ENCODE measurements at places on chromosomes 16 and 17.

DNA sequence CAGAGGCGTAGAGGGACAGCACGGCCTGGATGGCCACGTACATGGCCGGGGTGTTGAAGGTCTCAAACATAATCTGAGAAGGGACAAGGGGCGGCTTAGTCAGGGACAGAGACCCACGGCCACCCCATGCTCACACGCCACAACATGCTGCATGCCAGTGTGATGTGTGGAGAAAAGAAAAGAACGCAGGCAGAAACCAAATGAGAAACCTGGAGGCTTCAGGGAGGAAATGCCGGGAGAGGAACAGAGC, 1.1 kb downstream of the ACTG1 start:
- DNase-seq: no peak

DNA sequence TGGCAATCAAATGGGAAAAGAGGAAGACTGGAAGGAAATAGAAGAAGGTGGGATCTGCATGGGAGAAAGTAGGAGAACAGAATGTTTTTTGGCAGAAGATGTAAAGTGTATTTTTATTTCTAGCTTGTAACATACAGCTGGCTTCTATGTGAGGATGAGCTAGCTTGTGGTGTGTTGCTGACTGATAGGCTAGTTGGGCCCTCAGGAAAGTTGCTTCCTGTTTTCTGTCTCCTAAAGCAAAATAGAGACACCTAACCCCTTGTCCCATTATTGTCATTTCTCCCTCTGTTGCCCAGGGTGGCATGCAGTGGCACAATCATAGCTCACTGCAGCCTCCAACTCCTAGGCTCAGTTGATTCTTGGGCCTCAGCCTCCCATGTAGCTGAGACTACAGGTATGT, 15.9 kb downstream of the TNRC6A start:
- no peak for DNase-seq

DNA sequence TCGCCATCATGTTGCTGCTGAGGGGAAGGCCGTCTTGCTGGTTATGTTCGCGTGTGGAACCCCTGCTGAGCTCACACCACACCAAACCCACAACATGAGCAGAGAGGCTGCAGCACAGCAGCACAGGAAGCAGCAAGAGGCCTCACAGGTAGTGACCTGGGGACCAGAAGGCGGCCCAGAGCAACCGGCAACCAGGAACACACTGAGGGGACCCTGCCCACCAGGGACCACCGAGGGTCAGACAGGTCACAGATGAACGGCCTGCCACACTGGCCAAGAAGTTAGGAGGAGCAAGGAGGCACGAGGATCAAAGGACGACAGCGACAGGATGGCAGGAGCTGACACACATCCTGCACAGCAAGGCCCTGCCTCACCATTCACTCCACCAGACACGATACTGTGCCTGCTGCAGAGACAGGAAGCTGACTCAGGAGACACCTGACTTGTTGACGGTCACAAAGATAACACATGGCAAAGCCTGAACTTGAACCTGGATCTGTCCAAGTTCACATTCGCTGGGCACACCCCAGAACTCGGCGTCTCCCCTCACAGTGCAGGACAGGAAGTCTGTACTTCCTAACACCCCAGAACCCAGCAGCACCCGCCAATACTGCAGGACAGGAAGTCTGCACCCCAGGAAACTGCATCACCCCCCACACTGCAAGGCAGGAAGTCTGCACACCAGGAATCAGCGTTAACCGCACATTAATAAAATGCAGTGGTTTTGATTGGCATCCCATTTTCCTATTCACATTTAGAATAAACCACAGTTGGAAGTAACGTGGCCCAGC, 98.5 kb downstream of the ZNF778 start:
- DNase-seq: peak; percentile 80

DNA sequence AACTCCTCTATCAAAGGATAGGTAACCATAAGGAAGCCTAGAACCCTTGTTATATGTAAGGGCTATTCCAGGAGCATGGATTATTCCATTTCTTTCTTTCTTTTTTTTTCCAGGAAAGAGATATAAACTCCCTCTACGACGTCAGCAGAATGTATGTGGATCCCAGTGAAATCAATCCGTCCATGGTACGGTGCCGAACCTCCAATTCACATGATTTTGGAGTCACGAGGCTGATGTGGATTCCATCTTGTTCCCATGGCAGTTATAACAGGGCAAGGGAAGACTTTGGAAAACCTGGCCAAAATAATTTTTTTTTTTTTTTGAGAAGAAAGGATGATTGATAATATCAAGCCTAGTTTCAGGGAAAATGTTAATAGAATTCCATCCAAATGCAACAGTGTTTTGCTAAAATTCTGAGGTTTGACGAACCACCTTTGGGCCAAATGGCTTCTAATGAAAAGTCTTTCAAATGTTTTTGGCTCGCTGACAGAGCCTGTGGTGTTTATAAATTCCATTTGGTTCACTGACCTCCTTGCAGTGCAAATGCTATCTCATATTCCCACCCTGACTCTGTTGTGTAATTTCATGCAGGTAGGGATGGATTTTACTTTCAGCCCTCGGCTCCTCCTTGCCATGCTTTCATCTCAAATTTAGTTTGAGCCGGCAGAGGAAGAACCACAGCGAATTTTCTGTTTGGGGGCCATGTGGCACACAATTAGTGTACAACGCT, 90.0 kb downstream of the SDR42E1 start:
- DNase-seq: no peak

DNA sequence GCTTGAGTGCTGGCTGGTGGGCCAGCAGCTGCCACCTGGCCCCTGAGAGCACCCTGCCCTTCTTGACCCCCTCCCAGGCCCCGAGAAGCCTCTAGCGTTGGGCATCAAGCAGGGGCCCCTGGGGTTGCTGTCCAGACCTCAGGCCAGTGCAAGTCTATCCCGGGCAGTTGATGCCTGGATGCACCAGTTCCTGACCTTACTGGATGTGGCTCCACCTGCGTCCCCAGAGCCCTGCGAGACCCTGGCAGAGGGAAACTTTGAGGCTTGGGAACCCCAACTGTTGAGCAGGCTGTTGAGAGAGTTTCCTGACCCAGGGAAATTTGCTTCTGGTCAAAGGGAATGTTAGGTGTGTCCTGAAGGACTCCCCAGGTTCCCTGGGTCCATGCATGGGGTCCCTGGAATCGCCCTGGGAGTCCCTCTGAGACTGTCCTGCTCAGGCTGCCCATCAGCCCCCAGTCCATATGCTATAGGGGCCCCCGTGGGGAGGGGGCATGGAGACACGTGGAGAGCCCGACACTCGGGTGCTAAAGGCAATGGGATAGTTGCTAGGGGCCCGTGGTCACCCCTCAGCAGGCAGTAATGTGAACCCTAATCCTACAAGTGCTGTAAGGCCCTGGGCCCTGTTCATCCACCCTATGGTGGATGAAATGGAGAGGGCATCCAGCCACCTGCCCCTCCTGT, 46.4 kb downstream of the RAB11FIP4 start:
- DNase-seq: no peak

GRCh38 chr17:41402161-41402560, 4.8 kb upstream of the KRT31 start:
- DNase-seq: no peak

DNA sequence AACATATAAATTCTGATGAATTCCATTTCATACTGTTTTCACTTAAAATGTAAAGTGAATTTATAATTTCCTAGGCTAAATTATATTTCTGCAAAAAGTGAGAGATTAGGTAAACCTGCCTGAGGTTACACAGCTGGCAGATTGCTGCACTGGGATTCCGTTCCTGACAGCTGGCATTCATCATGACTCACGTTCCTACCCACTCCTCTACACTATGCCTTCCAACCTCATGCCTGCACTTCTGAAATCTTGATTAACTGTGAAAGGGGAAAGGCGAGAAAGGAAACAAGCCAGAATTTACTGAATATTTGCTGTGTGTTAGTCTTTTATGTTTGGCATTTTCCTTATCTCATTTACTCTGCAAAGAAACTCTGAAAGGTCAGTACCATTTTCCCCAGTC, 73.3 kb upstream of the MON1B start:
- no peak for DNase-seq

DNA sequence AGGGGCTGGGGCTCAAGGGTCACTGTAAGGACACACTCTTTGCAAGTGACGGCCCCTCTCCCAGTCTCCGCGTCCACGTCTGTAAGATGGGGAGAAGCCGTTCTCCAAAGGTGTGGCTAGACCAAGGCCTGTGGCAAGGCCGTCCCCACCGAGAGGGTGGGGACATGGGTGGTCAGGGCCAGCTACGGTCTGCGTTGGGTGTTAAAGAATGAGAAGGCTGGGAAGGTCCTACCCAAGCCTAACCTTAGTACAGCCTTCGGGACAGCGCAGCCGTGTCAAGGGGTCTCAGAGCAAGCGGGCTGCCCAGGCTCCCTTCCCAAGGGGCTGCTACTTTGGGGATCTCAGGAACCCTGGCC, 1.9 kb downstream of the C1QTNF8 start:
- DNase-seq: no peak

DNA sequence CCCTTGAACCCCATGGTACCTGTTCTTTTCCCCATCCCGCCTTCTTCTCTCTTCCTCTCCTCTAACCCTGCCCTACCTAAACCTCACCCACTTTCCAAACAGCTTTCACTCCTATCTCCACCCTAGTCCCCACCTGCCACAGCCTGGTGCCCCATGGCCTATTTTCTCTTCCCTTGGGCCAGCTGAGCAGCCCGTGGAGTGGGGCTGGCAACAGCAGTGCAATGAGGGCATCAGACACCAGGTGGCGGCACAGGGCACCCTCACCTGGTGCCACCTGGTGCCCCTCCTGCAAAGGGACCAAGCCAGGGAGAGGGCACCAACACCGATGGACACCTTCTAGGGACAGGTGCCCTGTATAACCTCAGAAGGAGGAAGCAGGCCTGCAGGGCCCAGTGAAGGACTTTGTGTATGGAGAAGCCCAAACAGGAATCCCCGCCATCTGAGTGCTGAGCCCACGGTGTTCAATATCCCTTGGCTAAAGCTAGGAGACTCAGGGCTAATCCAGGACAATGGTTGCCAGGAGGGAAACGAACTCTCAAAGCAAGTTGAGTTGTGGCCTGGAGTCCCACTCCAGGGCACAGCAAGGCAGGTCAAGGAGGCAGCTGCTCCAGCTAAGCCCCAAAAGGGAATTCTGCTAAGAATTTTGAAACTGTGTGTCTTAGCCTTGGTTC, 4.0 kb upstream of the ABCC3 start:
- DNase-seq: peak; percentile 70

DNA sequence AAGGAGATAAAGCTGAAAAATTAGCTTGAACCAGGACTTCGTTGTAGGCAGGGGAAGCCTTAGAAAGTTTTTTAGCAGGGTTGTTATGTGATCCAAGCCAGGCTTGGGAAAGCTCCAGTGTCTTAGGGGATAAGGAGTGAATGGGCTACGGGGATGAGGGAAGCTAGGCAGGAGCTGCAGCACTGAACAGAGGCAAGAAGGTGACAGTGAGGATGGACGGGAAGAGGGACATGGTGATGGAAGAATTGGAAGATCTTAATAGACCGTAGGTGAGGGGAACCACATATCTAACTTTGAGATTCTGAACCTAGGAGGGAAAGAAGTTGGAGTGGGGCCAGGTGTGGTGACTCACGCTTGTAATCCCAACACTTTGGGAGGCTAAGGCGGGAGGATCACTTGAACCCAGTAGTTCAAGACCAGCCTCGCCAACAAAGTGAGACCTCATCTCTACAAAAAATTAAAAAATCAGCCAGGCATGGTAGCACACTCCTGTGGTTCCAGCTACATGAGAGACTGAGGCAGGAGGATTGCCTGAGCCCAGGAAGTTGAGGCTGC, 3.2 kb downstream of the RHBDL3 start:
- DNase-seq: no peak

DNA sequence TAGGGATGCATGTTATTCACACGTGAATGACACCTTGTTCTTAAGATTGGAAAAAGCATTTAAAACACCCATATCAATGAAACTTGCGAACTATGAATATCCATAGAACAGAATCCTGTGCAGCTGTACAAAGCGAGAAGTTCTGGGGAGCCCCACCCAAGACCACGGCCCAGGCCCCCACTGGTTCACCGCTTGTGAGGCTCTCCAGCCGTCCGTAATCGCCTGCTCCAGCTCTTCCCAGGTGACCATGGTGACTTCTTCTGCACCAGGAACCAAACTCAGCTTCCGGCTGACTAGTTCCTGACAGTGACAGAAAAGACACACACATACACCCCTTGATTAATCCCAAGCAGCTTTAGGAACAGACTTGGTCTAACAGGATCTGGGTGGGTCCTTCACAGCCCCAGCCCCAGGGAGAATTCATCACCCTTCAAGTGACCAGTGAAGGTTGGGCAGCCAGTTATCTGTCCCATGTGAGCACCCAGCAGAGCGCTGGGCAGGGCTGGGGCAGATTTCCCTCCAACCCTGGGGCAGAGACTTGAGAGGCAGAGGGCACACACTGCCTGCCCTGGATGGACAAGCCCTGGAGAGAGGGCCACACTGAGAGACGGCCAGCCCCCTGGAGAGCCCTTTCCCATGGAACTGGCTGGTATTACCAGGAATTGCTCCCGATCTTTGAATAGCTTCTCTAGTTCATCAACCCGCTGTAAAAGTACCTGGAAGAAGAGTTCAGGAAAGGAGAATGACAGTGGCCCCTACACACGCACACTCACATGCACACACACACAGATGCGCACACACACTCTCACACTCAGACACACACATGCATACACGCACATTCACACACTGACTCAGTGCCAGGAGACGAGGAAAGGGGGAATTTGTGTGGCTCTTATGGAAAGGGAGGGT, 3.6 kb downstream of the QRICH2 start:
- DNase-seq: no peak

DNA sequence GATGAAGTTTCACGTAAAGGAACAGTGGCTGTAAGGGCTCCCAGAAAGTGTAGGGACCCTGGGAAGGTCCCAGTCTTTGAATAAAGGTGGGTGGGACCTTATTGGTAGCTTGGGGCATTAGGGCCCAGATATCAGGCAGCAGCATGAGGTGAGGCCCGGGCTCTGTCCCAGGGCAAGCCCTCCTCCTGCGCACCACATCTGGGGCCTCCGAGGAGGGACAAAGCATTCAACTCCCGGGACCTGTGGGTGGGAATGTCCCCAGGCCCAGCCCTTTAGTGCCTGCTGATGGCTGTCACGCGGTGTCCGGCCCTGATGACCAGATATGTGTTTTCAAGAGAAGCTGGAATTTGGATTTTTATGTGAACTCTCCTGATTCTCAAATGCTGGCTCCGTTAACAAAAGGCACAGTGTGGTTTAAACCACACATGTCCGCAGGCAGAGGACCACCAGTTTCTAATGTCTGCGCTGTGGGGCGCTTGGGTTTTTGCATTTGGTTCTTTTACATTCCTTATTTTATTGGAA, 30.4 kb downstream of the RAI1 start:
- DNase-seq: no peak

GRCh38 chr17:14840616-14841231, 424.4 kb downstream of the PMP22 start:
- DNase-seq: no peak

DNA sequence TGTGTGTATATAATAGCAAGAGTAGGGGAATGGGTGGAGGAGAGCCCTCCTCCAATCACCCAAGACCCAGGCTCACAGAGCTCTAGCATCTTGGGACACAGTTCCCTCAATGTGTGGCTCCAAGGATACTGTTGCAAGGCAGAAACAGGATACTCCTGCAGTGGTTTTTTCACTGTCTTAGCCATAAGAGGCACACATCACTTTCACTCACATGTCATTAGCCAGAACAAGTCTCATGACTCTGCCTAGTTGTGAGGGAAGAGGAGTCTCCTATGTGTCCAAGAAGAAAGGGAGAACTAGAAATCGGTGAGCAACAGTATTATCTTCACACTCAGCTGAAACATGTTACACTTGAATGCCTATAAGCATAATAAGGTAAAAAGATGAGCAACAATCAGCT, 11.1 kb upstream of the NUDT7 start:
- DNase-seq: no peak

GRCh38 chr16:19912455-19913339, 28.0 kb upstream of the GPRC5B start:
- DNase-seq: no peak

Data from GM19239 (cell line).